ENCODE measurements at places on chromosomes 1 and 21.

DNA sequence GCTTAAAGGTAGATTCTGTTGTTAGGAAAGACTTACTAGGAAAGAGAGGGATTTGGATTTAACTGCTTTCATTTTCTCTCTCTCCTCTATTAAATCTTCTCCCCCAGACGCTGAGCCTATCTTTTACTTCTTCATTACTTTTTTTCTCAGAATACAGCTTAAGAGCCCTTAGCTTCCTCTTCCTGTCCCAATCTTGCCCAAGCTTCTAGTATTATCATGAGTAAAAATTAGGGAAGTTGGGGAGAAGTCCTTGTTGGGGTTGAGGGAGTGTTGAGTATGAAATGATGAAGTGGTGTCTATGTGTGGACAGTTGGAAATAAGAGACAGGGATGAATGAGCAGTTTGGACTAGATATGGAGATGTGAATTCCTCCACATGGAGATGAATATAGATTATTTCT is 35.0 kb downstream of the ACP6 start:
- DNase-seq: no peak

GRCh38 chr1:33455539-33456501 is 16.6 kb upstream of the ZSCAN20 start:
- DNase-seq: no peak

GRCh38 chr1:7744882-7745281 is 26.2 kb upstream of the VAMP3 start:
- no peak for DNase-seq

DNA sequence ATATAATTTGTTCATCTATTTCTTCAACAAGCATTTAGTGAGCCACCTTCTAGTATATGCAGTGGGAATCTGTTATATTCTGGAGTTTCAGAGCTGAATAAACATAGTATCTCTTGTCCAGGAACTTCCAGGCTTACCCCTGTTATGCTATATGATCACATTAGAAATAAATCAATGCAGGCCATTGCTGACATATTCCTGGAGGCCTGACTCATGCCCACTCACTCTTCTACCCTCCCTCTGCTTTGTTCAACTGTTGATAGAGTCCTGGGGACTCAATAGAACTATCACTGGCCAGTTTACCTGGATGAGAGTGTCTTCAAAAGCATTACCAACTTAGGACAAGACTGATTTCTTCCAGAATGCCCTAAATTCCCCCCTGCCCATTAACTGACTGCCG is 29.3 kb upstream of the SRSF10 start:
- no peak for DNase-seq

GRCh38 chr1:154352245-154352580 is 26.9 kb downstream of the ATP8B2 start:
- DNase-seq: no peak

GRCh38 chr1:111213412-111213811 is 13.0 kb upstream of the DENND2D start:
- DNase-seq: no peak

- DNase-seq: no peak
These were observed 53.5 kb upstream of the TIAM1 start for GRCh38 chr21:31397515-31397926.

- DNase-seq: no peak
These were observed 296.8 kb downstream of the TPR start for GRCh38 chr1:186078245-186078644.

DNA sequence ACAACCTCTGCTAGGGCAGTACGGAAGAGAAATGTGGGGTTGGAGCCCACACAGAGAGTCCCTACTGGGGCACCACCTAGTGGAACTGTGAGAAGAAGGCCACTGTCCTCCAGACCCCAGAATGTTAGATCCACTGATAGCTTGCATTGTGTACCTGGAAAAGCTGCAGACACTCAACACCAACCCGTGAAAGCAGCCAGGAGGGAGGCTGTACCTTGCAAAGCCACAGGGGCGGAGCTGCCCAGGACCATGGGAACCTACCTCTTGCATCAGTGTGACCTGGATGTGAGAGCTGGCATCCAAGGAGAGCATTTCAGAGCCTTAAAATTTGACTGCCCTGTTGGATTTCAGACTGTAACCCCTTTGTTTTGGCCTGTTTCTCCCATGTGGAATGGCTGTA is 85.5 kb downstream of the USP25 start:
- DNase-seq: no peak

- DNase-seq: no peak
These were observed 119.7 kb downstream of the PPIAL4G start for GRCh38 chr1:148363439-148363810.

Data from stimulated activated CD8-positive, alpha-beta memory T cell treated with anti-CD3 and anti-CD28 coated beads, Interleukin-7, amount 100 ng/mL, for 1 hour (primary cell).